Ovary (tissue), 10 donors: ENCODE measurements at places on chromosomes 3 and 15. TPM values are rescaled to one million over a fixed set of nuclear protein-coding genes. Genes with fewer than 3 reads are reported as not detected.

SLC28A2 gene
- 0.12 TPM for total RNA-seq

KLHDC8B gene
- total RNA-seq = 164 TPM

LIPH gene
- not detected for total RNA-seq

DNA sequence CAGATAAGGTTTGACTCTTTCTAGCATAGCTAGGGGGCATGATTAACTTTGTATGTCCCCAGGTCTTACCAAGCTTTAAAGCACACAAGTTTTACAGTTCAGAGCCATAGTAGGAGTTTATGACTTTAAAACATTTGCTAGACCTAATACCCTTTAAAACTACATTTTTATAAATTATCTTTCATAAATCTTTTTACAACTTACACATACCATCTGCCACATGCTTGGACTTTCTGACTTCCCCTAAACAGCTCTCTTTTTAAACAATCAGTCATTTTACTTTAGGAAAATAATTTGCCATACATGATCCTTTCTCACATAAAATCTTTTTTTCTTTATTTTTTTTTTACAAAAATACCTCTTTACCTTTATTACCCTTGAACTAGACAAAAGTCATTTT lies 735.3 kb upstream of the CADM2 start:
- no peak overlapping the region for H3K27ac ChIP-seq
- DNase-seq = no peak

- no peak overlapping the region for H3K27ac ChIP-seq
- H3K27me3 ChIP-seq = no peaks in the 10 kb centered on the region
- no peak overlapping the region for H3K4me3 ChIP-seq
- no peaks in the 10 kb centered on the region for H3K36me3 ChIP-seq
Observed at GRCh38 chr3:144003051-144003450, 31.4 kb downstream of the DIPK2A start.

DNA sequence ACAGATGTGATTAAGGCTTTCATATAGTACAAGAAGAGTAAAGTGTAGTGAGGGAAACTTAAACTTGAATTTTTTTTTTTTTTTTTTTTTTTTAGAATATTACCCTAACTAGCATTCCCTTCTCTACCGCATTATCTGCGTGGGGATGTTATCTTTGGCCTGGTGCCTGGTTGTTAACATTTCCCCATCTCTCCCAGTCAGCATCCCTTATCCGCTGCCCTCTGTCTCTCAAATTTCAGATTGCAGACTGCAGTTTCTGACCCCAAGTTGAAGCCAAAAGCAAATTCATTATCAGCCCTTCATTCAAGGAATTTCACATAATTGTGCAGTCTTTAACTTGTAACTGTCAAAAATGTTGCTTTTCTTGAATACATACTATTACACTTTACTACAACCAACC lies 353.0 kb downstream of the PLOD2 start:
- no peak overlapping the region for H3K27ac ChIP-seq
- H3K4me3 ChIP-seq = no peak overlapping the region
- no peaks in the 10 kb centered on the region for H3K36me3 ChIP-seq
- H3K4me1 ChIP-seq = peaks cover 2% of the 10 kb centered on the region
- H3K27me3 ChIP-seq = no peaks in the 10 kb centered on the region

DNA sequence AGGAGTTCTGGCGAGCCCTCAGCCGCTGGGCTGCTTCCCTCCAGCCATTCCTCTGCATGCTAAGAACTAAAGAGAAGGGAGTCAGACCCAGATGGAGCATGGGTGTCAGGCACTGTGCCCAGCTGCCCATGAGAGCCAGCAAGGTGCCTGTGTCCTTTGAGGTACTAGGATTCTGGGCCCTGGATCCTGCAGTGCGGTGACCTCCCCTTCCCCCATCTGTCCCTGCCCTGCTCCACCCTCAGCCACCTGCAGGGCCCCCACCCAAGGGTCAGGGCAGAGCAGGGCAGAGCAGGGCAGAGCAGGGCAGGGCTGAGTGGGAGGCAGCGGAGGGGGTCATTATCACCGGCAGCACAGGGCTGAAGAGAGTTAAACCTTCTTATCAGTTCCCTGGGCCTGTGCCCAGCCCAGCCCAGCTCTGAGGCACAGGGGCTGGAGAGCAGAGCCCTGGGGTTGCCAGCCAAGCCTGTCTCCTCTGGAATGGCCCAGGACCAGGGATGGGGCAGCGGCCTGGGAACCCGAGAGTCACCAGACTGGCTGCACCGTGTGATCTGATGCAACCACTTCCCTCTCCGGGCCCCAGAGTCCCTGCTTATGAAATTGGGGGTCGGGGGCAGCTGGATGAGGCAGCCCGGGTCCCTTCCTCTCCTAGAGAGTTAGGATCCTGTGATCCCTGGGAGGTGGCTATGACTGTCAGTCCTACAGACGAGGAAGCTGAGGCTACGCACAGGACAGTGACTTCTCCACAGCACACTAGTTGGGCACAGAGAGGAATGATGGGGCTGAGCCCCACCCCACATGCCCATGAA lies 17.3 kb downstream of the ZDHHC19 start:
- no peak for DNase-seq
- peak overlapping the region; percentile 38 for H3K27ac ChIP-seq
- H3K36me3 ChIP-seq = no peaks in the 10 kb centered on the region
- H3K4me1 ChIP-seq = peaks cover 6% of the 10 kb centered on the region
- H3K4me3 ChIP-seq = no peak overlapping the region
- no peaks in the 10 kb centered on the region for H3K27me3 ChIP-seq

- H3K27ac ChIP-seq = no peak overlapping the region
- DNase-seq = no peak
- H3K4me3 ChIP-seq = no peak overlapping the region
- H3K4me1 ChIP-seq = peaks cover under 1% of the 10 kb centered on the region
- no peaks in the 10 kb centered on the region for H3K27me3 ChIP-seq
Observed at GRCh38 chr3:73681610-73682009, 56.9 kb upstream of the PDZRN3 start.

DNA sequence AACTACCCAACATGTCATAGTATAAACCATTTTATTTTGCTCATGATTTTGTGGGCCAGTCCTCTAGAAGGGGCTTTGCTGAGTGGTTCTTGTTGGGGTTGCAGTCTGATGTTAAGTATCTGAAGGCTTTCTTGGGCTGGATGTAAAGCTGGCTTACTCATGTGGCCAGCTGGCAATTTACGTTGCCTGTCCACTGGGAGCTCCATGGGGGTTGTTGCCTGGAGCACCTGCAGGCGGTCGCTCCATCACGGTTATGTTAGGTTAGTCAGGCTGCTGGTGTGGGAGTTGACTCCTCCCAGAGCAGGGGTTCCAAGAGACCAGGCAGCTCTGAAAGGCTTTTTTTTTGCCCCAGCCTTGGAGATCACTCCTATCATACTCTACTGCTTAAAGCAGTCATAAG lies 98.1 kb downstream of the NR1D2 start:
- no peak overlapping the region for H3K4me3 ChIP-seq
- H3K27ac ChIP-seq = peak overlapping the region; percentile 1
- no peaks in the 10 kb centered on the region for H3K36me3 ChIP-seq

GRCh38 chr3:71466483-71466882 lies 117.0 kb downstream of the FOXP1 start:
- no peaks in the 10 kb centered on the region for H3K27me3 ChIP-seq
- H3K4me1 ChIP-seq = peaks cover 1% of the 10 kb centered on the region
- no peak overlapping the region for H3K27ac ChIP-seq

DNA sequence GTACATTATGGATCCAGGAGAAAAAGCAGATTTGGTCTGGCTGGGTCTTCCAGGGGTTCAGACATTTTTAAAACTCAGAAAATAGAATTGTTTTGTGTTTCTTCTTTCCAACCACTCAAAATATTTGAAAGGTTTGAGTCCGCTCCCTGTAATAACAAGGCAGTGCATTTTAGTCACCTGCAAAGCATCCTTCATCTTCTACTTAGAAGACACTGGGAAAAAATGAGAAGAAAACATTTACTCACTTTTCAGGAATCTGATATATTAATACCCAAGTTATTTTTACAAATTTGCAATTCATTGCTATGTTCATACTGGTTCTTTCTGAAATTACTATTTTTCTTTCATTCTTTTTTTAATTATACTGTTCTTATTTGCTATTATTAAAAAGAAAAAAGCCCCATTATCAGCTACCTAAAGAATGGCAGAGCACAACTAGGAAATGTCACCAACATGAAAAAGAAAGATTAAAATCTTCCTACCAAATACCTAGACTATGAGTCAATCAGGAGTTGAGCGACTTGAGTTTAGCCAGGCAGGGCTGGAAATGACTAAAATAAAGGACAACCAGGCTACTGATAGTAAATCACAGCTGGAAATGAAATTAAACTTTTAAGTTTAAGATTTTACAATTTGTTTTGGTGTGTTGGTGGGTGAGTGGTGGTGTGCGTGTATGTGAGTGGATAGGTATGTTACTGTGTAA lies 280.3 kb upstream of the THBS1 start:
- H3K27ac ChIP-seq = no peak overlapping the region
- H3K27me3 ChIP-seq = no peaks in the 10 kb centered on the region
- no peaks in the 10 kb centered on the region for H3K36me3 ChIP-seq
- H3K4me3 ChIP-seq = no peak overlapping the region
- H3K4me1 ChIP-seq = no peaks in the 10 kb centered on the region

DNA sequence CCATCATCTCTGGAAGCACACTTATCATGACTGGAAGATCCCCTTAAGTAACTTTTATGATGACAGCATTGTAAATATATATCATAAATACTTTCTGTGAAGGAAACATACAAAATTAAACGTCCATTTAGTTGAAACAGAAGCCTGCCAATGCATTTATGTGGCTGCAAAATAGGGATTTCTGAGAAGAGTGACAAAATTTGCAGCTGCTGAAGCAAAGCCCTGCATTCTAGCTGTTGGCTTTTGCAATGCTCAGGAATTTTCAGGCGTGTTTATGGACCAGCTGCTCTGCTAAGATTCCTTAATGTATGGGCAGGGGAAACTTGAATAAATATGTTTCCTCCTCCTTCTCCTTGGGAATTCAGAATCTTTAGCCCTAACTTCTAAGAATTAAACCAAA lies 137.3 kb downstream of the CACNA2D3 start:
- no peaks in the 10 kb centered on the region for H3K27me3 ChIP-seq
- DNase-seq = no peak
- H3K36me3 ChIP-seq = no peaks in the 10 kb centered on the region
- no peak overlapping the region for H3K4me3 ChIP-seq
- no peaks in the 10 kb centered on the region for H3K4me1 ChIP-seq

GRCh38 chr3:155154255-155154654 lies 74.1 kb downstream of the MME start:
- H3K4me3 ChIP-seq = no peak overlapping the region
- H3K27ac ChIP-seq = no peak overlapping the region
- DNase-seq = no peak
- H3K36me3 ChIP-seq = no peaks in the 10 kb centered on the region
- H3K27me3 ChIP-seq = no peaks in the 10 kb centered on the region
- H3K4me1 ChIP-seq = no peaks in the 10 kb centered on the region

DNA sequence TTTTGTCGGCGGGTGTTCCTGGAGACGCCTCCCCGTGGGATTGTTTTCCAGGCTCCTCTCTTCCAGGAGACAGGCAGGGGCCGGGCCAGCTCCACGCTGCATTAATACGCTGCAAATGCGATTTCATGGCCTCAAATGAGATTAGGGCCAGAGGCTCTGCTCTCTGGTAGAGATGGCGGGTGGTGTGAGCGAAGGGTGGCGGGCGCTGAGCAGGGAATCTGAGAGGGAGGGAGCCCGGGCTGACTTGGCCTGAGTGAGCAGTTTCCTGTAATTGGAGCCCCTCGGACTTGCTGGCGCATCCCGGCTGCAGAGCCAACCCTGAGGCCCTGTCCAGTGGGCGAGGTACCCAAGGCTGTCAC lies 7.4 kb upstream of the CCDC33 start:
- no peaks in the 10 kb centered on the region for H3K27me3 ChIP-seq
- no peak overlapping the region for H3K27ac ChIP-seq
- no peaks in the 10 kb centered on the region for H3K36me3 ChIP-seq
- H3K4me1 ChIP-seq = peaks cover 6% of the 10 kb centered on the region
